ENCODE measurements at places on chromosomes 2 and 18. TPM values are rescaled to one million over a fixed set of nuclear protein-coding genes. Genes with fewer than 3 reads are reported as not detected.

The CCBE1 gene
- 1.6 TPM for total RNA-seq

- DNase-seq, result no peak
Measured at GRCh38 chr18:9987345-9987744, 73.5 kb downstream of the VAPA start.

DNA sequence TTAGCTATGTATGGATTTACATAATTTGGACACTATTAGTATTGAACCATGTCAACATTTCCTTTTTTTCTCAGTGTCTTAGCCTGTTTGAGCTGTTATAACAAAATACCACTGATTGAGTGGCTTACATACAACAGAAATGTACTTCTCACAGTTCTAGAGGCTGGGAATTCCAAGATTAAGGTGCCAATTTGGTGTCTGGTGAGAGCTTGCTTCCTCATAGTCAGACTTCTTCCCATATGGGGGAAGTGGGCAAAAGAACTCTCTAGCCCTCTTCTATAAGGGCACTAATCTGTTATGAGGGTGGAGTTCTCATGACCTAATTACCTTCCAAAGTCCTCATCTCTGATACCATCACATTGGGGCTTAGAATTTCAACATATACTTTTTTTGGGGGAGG, 12.6 kb downstream of the ZNF804A start:
- no peak for DNase-seq

The TUBA4B gene
- total RNA-seq, result not detected

- DNase-seq, result peak; percentile 5
Measured at GRCh38 chr2:174681099-174682006, 82.9 kb downstream of the CHRNA1 start.

The ZDBF2 gene
- 7.7 TPM for total RNA-seq
